CD8-positive, alpha-beta memory T cell (primary cell): ENCODE measurements at places on chromosomes 1 and 21.

DNA sequence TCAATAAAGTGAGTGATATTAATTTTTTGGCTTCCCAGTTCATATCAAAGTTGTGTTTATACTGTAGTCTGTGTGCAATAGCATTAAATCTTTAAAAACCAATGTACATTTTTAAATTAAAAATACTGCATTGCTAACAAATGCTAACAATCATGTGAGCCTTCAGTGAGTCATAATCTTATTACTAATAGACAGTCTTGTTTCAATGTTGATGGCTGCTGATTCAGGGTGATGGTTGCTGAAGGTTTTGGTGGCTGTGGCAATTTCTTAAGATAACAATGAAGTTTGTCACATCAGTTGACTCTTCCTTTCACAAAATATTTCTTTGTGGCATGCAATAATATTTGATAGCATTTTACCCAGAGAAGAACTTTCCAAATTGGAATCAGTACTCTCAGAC is 109.0 kb downstream of the ZMYM4 start:
- no peak for DNase-seq

DNA sequence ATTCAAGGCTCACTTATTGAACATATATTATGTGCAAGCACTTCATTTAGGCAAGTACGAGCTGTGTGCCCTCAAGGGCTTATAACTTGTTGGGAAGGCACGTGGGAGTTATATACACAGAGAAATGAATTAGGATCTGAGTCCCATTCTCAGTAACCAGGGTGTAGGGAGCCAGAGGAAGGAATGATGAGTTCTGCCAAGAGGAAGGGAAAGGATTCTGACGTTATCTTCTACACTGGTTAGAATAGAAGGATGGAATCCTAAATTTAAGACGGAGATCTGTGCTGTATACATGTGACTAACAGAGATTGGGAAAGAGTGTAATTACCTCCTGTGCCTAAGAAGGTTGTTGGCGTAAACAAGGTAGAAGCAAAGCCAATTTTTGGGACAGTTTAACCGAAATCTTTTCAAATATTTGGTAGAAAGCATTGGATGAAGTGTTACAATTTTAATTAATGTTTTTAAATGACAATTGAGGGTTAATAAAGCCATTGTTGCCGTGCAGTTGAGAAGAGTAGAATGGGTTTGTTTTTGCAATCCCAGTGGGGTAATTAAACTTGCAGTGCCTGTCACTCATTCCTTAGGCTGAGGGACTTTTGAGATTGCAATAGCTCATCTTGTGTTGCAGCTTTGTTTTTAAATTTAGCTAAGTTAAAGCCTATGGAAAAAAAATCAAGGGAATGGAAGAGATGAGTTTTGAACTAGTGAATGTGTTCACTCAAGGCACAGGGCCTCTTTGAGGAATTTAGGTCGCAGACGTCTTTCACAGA is 177.2 kb downstream of the NFIA start:
- DNase-seq, result no peak

DNA sequence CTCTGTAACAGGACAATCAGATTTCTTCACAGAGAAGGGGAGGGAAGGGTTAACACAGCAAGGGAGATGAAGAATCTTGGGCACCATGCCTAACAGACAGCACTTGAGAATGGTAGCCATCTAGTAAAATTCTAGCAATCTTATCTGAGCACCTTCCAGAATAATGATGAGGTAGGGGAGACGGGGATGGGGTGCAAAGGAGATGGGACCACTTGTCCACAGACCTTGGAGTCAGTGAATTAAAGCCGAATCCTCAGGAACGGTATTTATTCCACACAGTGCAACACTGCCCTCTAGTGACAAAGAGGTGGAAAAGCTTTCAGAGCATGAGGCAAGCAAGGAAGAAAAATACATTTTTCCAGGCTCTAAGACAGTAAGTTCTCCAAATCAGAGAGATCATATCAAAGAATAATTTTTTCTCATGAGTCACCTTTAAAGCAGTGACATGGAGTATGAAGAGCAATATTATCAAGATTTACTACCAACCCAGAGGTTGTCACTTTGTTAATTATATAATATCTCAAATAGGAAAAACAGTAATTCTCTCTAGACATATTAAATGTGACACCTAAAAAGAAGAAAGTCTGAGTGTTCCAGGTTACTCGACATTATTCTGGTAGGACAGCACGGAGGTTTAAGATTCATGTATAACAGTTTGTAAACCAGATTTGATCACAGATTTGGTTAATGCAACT is 43.3 kb upstream of the LPAR3 start:
- DNase-seq, result no peak

- no peak for DNase-seq
These were observed 297.7 kb downstream of the PTPRC start for GRCh38 chr1:198936371-198937083.

GRCh38 chr21:27306206-27306605 is 339.3 kb upstream of the ADAMTS5 start:
- no peak for DNase-seq

GRCh38 chr21:42543106-42543847 is 29.6 kb downstream of the SLC37A1 start:
- DNase-seq, result no peak

DNA sequence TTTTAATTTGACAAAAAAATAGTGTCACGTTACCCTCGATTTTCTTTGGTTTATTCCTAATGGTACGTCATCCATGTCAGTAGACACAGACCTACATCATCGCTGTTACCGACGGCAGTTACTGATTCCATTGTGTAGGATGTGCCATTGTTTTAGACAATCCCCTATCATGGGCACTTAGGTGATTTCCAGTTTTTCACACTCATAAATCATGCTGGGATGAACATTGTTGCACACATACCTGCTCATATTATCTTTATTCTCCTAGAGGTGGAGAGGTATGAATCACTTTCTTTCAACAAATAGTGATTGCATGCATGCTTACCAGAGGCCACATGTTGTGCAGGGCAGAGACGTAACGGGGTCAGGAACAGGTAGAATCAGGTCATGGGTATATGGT is 79.7 kb upstream of the EFHD2 start:
- DNase-seq, result no peak

DNA sequence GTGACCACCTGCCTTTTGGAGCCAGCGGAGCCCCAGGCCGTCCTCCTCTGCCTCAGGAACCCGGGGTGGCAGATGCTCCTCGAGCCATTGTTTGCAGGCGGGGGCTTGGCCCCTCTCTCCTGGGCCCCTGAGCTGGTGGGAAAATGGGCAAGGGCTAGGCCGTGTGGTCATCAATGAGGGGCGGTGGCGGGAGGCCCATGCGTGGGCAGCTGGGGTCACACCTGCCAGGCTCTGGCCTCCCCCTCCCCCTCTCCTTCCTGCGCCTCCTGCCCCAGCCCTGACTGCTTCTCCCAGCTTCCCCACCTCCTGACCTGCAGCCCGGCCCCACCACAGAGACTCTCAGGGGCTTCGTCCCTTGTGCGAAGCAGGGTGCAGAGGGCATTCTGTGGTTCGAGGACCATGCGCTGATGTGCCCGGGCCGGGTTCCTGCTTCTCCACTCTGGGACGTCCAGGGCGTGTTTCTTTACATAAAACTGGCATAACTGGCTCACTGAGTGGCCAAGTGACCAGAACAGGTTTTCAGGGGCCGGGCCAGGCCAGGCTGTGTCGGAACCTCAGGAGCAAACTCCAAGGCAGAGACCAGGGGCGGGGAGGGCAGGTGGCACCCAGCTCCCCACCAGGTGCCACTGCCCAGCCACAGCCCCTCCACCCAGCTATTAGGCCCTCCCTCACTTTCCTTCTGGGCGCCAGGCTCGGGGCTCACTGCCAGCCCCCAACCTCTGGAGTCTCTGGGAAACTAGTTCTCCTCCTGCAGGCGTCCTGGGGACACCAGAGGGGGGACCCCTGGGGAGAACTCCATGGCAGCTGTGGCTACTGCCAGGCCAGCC is 9.3 kb downstream of the SAMD11 start:
- no peak for DNase-seq
